ENCODE measurements at places on chromosomes 4 and X.
A peak's percentile ranks its signal among the peaks of the same experiment; 100 is the strongest.

DNA sequence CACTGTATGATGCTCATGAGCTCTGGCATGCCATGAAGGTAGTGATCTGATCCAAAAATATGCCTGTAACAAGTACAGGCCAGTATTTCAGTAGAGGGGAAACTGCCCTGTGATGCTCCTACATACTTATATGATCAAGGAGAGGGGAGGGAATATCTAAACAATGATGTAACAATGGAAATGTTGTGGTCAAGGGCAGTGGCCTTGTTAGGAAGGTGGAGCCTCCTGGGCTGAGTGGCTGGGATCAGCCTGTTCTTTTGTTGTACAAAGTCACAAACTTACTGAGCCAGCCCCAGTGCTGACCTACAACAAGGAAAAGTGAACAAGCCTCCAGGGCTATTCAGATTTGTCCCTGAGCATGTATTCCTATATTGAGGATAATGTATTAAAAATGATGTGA, 70.3 kb downstream of the ANXA10 start:
- H3K36me3 ChIP-seq = no peaks in the 10 kb centered on the region
- no peak for DNase-seq
- no peak overlapping the region for H3K27ac ChIP-seq

DNA sequence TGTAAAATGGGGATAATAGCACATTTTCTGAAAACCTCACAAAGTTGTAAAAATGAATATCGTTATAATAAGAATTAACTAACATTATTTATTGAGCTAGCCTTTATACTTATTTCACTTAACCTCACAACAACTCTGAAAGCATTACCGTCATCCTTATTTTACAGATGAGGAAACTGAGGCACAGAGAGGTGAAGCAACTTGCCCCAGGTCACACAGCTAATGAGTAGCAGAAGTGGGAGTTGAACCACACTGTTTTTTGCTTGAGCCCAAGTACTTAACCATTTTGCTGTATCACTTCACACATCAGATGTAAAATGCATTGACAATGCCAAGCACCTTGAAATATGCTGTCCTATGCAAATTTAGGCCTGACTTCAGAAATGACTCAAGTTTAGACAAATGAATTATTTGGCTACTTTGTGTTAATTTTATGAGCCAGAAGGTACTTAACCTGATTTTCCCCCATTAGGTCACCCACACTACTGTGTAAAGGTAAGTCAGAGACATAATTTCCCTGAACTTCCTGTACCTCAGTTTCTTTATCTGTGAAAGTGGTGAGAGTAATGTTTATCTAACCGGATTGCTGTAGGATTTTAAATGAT, 23.1 kb downstream of the CD40LG start:
- peaks cover 84% of the 10 kb centered on the region for H3K36me3 ChIP-seq
- H3K27ac ChIP-seq = no peak overlapping the region
- no peaks in the 10 kb centered on the region for H3K4me1 ChIP-seq
- DNase-seq = no peak
- H3K4me3 ChIP-seq = no peak overlapping the region

- H3K4me1 ChIP-seq = no peaks in the 10 kb centered on the region
- no peak overlapping the region for H3K4me3 ChIP-seq
- no peak for DNase-seq
- H3K27ac ChIP-seq = no peak overlapping the region
Observed at GRCh38 chrX:24276015-24276414, 37.9 kb downstream of the SUPT20HL2 start.

GRCh38 chrX:79081895-79082512, 62.5 kb upstream of the GPR174 start:
- peak; percentile 57 for DNase-seq
- H3K27ac ChIP-seq = peak overlapping the region; percentile 90

DNA sequence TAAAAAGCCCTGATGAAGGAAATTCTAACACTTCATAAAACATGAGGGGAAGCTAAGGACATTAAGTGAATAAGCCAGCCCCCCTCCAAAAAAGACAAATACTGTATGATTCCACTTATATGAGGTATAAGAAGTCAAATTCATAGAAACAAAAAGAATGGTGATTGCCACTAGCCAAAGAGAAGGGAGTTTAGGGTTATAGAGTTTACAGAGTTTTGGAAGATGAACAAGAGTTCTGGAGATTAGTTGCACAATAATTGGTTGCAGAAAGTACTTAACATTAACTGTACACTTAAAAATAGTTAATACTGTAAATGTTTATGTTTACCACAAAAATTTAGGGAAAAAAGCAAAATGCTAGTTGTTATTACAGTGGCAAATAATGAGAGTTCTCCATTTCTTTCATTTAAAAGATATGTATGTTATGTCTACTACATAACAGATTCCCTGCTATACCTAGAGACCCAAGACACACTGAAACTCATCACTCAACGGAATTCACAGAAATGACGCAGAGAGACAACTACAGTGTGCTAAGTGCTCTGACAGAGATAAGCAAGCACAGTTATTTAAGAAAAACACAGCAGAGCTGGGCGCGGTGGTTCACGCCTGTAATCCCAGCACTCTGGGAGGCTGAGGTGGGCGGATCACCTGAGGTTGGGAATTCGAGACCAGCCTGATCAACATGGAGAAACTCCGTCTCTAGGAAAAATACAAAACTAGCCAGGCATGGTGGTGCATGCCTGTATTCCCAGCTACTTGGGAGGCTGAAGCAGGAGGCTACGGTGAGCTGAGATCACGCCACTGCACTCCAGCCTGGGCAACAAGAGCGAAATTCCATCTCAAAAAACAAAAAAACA, 37.2 kb downstream of the EIF4E start:
- no peak overlapping the region for H3K4me3 ChIP-seq
- peaks cover 91% of the 10 kb centered on the region for H3K36me3 ChIP-seq
- H3K27ac ChIP-seq = no peak overlapping the region
- no peak for DNase-seq
- no peaks in the 10 kb centered on the region for H3K4me1 ChIP-seq

DNA sequence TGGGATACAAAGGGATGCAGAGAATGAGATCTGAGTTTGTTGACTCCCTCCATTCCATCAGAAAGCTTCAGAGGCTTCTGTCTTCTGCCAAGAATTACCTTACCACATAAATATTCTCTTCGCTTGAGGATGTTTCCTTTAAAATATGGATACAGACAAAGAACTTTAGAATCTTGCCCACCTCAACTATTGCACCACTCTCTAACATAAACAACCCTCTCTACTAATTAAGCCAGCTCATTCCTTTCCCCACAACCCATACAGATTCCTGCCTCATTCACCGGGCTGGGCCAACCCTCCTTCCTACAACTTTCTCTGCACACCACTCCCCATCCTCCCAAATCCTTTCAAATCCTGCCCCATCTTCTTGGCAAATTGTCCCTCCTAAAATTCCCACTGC, 315.8 kb downstream of the RAB28 start:
- no peaks in the 10 kb centered on the region for H3K4me1 ChIP-seq
- H3K27me3 ChIP-seq = no peaks in the 10 kb centered on the region
- DNase-seq = no peak
- no peak overlapping the region for H3K4me3 ChIP-seq

DNA sequence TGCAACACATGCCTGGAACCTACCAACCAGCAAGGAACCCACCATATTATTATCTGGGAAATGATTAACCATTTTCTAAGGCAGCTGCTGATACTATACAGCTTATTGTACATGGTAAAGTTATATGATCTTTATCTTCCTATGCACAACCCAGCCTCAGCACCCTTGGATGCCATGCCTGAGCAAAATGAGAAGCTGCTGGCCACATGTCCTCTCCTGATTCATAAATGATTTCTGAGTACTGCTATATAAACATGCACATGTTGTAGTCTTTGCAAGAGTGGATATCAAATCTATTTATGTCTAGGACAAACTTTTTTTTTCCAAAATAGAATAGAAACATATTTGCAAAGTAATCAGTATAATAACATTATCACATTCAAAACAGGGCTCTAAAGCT, 1043.6 kb downstream of the CCSER1 start:
- no peak for DNase-seq
- no peak overlapping the region for H3K4me3 ChIP-seq
- no peaks in the 10 kb centered on the region for H3K4me1 ChIP-seq
- H3K27me3 ChIP-seq = no peaks in the 10 kb centered on the region
- no peak overlapping the region for H3K27ac ChIP-seq

- H3K36me3 ChIP-seq = no peaks in the 10 kb centered on the region
- no peaks in the 10 kb centered on the region for H3K27me3 ChIP-seq
- H3K4me3 ChIP-seq = no peak overlapping the region
- H3K4me1 ChIP-seq = no peaks in the 10 kb centered on the region
- no peak overlapping the region for H3K27ac ChIP-seq
Observed at GRCh38 chrX:87265518-87265917, 252.1 kb upstream of the KLHL4 start.

GRCh38 chrX:45849261-45849862, 648.7 kb upstream of the DIPK2B start:
- H3K36me3 ChIP-seq = peaks cover 32% of the 10 kb centered on the region
- peak overlapping the region; percentile 75 for H3K27ac ChIP-seq
- peaks cover 37% of the 10 kb centered on the region for H3K4me1 ChIP-seq

GRCh38 chr4:12586242-12587006, 897.7 kb downstream of the RAB28 start:
- H3K36me3 ChIP-seq = no peaks in the 10 kb centered on the region
- H3K27me3 ChIP-seq = no peaks in the 10 kb centered on the region
- no peak for DNase-seq

DNA sequence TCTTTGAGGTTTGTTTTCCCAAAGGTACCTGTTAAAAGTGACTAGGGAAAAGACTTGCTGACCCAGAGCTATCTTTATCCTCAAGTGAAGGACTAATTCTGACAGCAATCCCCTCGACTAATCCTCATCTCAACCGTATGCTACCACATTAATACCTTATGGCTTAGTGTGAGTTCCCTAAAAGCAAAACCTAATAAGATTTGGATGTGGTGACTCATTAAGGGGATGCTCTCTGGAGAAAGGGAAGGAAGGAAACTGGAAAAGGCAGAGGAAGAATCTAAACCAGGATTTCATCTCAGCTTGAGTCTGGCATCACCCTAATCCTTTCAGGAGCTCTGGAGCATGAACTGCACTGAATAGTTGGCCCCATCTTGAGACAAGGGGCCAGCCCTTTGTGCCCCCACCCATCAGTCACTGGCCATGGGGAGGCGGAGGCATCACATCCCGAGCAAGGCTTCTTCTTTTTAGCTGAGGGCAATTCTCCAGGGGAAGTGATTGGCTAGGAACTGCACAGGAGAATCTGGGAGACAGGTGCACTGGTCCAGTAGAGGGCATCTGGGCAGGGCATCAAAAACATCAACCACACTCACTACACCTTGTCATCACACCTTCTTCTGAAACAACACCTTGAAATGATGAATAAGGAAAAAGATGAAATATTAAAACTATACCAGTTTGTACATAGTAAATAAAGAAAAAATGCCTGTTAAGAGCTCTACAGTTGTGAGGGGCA, 6.9 kb upstream of the BBS7 start:
- peaks cover 24% of the 10 kb centered on the region for H3K27me3 ChIP-seq
- H3K27ac ChIP-seq = no peak overlapping the region
- no peak for DNase-seq
- no peak overlapping the region for H3K4me3 ChIP-seq
- H3K36me3 ChIP-seq = no peaks in the 10 kb centered on the region

- H3K4me3 ChIP-seq = peak overlapping the region; percentile 72
- H3K4me1 ChIP-seq = peaks cover 39% of the 10 kb centered on the region
- H3K27me3 ChIP-seq = no peaks in the 10 kb centered on the region
- peak overlapping the region; percentile 57 for H3K27ac ChIP-seq
- DNase-seq = peak; percentile 94
Observed at GRCh38 chrX:1453951-1454785, 1.5 kb upstream of the ASMTL start.

- no peak overlapping the region for H3K4me3 ChIP-seq
- peaks cover 3% of the 10 kb centered on the region for H3K27me3 ChIP-seq
- H3K27ac ChIP-seq = no peak overlapping the region
- no peak for DNase-seq
Observed at GRCh38 chr4:152705903-152706302, 26.1 kb upstream of the TMEM154 start.

GRCh38 chrX:110321081-110321480, 3.2 kb upstream of the AMMECR1 start:
- H3K4me1 ChIP-seq = peaks cover 10% of the 10 kb centered on the region
- no peak for DNase-seq
- H3K27ac ChIP-seq = no peak overlapping the region
- H3K36me3 ChIP-seq = no peaks in the 10 kb centered on the region
- H3K27me3 ChIP-seq = no peaks in the 10 kb centered on the region

- H3K4me1 ChIP-seq = peaks cover 23% of the 10 kb centered on the region
- H3K27ac ChIP-seq = peak overlapping the region; percentile 70
- no peaks in the 10 kb centered on the region for H3K27me3 ChIP-seq
- H3K4me3 ChIP-seq = peak overlapping the region; percentile 92
- DNase-seq = peak; percentile 73
- peaks cover 7% of the 10 kb centered on the region for H3K36me3 ChIP-seq
Observed at GRCh38 chrX:74293343-74293946, 10.5 kb upstream of the ZCCHC13 start.

DNA sequence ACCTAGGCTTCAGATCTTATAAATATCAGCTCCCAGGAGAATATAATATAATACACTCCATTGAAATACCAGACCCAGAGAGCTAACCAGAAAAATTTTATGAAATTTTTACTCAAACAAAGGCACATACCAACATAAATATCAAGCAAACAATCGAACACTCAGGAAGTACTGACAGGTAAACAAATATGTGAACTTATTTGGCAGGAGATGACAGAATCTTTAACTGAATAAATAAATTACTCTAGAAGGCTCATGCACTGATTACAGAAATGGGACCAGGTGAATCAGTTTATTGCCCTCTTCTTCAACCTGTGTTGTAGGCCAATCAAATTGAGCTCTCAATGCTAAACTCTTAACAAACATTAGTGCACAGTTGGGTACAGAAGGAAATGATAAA, 225.2 kb upstream of the PABPC4L start:
- no peaks in the 10 kb centered on the region for H3K27me3 ChIP-seq
- H3K4me3 ChIP-seq = no peak overlapping the region
- no peak overlapping the region for H3K27ac ChIP-seq
- no peak for DNase-seq
- H3K4me1 ChIP-seq = no peaks in the 10 kb centered on the region

DNA sequence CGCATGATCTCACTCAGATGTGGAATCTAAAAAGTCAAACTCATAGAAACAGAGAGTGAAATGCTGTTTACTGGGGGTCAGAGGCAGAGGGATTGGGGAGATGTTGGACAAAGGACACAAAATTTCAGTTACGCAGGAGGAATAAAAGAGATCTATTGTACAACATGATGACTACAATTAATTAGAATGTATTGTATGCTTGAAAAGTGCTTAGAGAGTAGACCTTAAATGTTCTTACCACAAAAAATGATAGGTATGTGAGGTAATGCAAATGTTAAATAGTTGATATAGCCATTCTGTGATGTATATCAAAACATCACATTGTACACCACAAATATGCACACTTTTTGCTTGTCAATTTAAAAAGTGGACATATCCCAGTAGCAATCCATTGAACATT, 36.1 kb upstream of the PHKA2 start:
- DNase-seq = no peak
- H3K4me3 ChIP-seq = no peak overlapping the region
- H3K27ac ChIP-seq = no peak overlapping the region
- H3K4me1 ChIP-seq = no peaks in the 10 kb centered on the region
- no peaks in the 10 kb centered on the region for H3K27me3 ChIP-seq
- H3K36me3 ChIP-seq = no peaks in the 10 kb centered on the region

All from DND-41 (cell line).